ENCODE measurements at places on chromosomes 5 and 9.
A peak's percentile ranks its signal among the peaks of the same experiment; 100 is the strongest.

DNA sequence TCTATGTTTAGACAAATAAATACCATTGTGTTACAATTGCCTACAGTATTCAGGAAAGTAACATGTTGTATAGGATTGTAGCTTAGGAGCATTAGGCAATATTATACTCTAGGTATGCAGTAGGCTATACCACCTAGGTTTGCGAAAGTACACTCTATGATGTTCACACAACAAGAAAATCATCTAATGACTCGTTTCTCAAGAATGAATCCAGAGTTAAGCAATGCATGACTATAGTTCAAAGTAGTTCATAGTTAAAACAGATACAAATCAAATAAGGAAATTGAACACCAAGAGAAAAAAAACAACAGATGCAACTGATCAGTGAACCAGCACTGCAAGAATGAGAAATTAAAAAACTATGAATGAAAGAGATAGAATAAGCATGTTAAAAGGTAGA is 27.6 kb upstream of the ABLIM3 start:
- no peak for DNase-seq

- DNase-seq, result no peak
Measured at GRCh38 chr5:108798513-108799265, 51.0 kb downstream of the FER start.

DNA sequence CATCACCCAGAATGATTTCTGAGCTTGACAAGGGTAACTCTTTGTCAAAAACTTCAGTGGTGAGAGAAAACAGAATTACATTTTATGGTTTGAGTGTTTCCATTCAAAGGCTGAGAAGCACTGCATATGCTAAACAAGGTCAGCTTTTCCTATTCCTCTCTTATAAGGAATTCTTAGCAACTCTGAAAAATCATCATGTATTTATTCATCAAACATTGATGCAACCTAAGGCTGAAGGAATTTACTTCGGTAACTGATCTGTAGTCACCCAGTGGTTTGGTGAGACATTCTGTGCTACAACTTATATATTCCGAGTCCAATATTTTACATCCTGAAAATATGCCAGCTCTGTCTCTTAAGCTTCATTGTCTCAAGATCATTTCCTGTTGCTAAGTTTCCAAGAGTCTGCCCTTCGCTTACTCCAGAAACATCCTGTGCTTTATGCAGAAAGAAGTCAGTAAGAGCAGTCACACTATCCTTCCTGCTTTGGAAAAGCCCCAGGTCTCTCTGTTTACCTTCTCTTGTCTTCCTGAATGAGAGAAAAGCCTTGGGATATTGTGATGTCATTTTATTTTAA is 176.6 kb upstream of the TBCA start:
- DNase-seq, result peak; percentile 56

GRCh38 chr5:59069438-59070079 is 486.7 kb downstream of the RAB3C start:
- DNase-seq, result peak; percentile 41

GRCh38 chr5:159489779-159490178 is 159.5 kb upstream of the IL12B start:
- DNase-seq, result no peak

GRCh38 chr9:136942112-136942880 is 2.2 kb downstream of the FBXW5 start:
- no peak for DNase-seq

GRCh38 chr5:10288592-10289219 is 19.0 kb downstream of the CMBL start:
- DNase-seq, result peak; percentile 99

DNA sequence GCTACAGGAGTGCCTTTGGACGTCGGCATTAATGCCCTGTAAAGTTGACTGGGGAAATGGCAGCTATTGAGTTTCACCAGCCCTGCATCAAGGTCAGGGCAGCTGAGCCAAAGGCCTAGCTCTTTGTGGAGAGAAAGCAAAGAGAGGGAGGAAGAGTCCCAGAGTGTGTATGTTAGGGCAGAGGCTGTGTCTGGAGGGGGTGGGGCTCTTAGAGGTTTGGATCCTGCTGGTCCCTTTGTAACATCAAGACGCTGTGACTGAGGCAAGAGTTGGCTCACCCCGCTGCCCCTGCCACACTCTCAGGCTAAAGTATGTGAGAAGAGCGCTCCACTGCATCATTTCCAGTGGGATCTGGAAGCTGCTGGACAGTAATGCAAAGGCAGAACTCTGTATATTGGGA is 34.3 kb downstream of the TMOD1 start:
- no peak for DNase-seq

GRCh38 chr9:136626066-136626725 is 36.5 kb upstream of the EGFL7 start:
- no peak for DNase-seq

- peak; percentile 83 for DNase-seq
Measured at GRCh38 chr5:135880801-135881200, 14.8 kb downstream of the IL9 start.

- no peak for DNase-seq
Measured at GRCh38 chr5:87307796-87308423, 40.2 kb downstream of the RASA1 start.

GRCh38 chr5:176429972-176430371 is 13.6 kb upstream of the CLTB start:
- DNase-seq, result no peak

GRCh38 chr5:74020503-74020902 is 394.5 kb downstream of the ARHGEF28 start:
- peak; percentile 52 for DNase-seq

DNA sequence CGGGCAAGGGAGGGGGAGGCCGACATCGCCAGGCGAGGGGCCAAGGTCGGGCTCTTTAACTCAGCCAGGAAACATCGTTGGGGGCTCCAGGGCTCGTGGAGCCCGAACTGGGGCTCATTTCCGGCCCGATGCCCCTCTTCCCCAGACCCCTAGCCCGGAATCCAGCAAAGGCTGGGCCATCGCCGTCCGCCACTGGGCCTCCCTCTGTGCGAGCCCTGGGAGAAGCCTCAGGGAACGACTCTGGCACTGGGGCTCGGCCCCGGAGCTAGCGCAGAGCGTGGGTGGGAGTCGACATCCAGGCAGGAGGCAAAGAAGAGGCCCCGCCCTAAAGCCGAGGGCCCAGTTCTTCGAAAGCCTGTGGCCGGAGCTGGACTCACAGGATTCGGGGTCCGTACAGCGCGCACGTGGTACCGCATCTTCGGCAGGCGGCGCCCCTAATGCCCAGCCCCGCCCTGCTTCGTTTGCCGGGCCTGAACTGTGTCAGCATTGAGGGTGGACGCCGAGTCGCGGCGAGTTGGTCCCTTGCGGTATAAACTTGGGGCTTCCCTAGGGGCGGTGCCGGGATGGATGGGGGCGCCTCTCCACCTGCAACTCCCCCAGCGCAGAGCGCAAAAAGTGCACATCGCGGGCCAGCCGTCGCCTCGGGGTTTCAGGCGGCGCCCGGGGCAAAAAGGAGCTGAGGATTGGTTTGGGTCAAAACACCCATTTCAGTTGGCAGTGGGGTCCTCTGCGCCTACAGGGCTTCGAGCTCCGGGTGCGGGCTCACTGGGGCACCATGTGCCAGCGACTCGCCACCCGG is 3.6 kb upstream of the PAX5 start:
- DNase-seq, result peak; percentile 58

- DNase-seq, result no peak
Measured at GRCh38 chr5:100584069-100584468, 48.9 kb downstream of the FAM174A start.

DNA sequence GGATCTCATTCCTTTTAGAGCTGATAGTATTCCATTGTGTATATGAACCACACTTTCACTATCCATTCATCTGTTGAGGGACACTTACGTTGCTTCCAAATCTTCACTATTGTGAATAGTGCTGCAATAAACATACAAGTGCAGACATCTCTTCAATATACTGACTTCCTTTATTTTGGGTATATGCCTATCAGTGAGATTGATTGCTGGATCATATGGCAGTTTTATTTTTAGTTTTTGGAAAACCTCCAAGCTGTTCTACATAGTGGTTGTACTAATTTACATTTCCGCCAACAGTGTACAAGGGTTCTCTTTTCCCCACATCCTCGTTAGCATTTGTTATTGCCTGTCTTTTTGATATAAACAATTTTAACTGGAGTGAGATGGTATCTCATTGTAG is 33.8 kb upstream of the LECT2 start:
- no peak for DNase-seq

DNA sequence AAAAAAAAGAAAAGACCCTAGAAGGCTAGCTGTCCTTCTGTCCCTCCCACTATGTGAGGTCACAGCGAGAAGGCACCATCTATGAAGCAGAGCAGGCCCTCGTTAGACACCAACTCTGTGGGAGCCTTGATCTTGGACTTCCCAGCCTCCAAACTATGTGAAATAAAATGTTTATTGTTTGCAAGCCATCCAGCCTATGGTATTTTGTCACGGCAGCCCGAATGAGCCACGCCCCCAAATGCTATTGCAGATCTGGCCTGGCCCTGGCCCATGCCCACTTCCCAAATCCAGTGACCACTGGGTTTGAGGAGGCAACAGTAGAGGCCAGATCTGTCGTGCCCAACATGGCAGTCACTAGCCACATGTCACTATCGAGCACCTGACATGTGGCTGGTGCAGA is 10.8 kb downstream of the STK10 start:
- DNase-seq, result no peak

- DNase-seq, result peak; percentile 56
Measured at GRCh38 chr9:79684711-79685575, 113.2 kb downstream of the TLE4 start.
